ENCODE measurements at places on chromosomes 5 and 9.

DNA sequence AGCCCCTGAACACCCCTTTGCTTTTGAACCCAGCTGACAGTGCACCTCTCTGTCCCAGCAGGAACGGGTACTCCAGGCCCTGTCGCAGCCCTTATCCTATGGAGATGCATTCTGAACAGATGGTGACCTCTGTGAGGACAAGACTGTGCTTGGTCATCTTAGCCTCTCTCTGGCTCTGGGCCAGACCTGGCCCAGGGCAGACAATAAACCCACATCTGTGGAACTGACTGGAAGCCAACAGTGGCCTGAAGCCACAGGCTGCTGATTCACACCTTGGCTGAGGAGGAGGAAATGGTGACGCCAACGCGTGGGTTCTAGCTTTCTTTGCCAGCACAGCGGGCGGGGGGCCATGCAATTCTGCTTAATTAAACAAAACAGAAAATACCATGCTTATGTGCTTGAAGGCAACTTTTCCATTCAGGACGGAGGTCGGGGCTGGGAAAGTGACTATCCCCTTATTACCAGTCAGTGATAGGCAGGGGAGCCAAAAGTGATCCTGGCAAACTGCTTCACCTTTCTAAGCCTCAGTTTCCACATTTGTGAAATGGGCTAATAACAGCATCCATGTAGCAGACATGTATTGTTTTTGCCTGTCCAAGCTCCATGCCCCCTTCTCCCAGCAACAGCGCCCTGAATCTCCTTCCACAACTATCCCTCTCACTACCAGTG is 10.8 kb downstream of the SH3PXD2B start:
- DNase-seq: no peak

GRCh38 chr9:89969881-89970639 is 365.2 kb downstream of the GADD45G start:
- no peak for DNase-seq

- no peak for DNase-seq
Measured at GRCh38 chr9:128631636-128632035, 25.0 kb downstream of the DYNC2I2 start.

- DNase-seq: no peak
Measured at GRCh38 chr9:70641031-70641430, 226.6 kb upstream of the KLF9 start.

GRCh38 chr5:79086116-79086515 is 16.5 kb downstream of the BHMT2 start:
- DNase-seq: no peak

- DNase-seq: no peak
Measured at GRCh38 chr9:104856413-104856941, 71.5 kb downstream of the ABCA1 start.

- DNase-seq: no peak
Measured at GRCh38 chr5:74130155-74130897, 504.3 kb downstream of the ARHGEF28 start.

DNA sequence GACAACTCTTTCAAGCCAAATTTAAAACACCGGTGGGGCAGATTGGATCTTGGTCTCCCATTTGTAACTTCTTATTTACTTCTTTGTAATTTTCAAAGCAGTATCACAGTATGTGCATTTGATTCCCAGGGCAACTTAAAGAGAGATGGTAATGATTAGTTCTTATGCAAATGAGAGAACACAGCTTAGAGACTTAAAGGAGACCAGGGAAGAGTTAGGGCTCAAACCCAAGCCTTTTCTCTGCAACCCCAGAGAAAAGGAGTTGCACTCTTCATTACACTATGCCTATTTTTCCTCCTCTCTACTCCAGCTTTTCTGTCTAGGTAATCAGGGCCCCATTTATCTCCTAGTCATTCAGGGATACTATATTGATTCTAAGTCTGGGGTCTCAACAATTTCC is 237.8 kb upstream of the NMUR2 start:
- no peak for DNase-seq

DNA sequence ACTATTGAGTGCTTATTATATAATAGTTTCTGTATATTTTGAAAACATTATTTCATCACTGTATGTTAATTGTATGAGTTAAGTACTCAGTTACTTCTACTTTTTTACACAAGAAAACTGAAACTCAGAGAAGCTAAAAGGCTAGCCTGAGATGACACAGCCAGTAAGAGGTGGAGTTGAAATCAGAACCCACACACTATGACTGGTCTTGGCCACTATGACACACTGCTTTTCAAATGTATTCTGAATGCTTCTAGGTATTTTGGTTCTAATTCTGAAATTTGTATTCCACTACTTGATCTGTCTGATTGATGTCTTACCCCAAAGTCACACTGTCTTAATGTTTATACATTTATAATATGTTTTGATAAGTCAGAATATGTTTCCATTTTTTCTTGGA is 181.8 kb downstream of the ZDHHC21 start:
- no peak for DNase-seq

DNA sequence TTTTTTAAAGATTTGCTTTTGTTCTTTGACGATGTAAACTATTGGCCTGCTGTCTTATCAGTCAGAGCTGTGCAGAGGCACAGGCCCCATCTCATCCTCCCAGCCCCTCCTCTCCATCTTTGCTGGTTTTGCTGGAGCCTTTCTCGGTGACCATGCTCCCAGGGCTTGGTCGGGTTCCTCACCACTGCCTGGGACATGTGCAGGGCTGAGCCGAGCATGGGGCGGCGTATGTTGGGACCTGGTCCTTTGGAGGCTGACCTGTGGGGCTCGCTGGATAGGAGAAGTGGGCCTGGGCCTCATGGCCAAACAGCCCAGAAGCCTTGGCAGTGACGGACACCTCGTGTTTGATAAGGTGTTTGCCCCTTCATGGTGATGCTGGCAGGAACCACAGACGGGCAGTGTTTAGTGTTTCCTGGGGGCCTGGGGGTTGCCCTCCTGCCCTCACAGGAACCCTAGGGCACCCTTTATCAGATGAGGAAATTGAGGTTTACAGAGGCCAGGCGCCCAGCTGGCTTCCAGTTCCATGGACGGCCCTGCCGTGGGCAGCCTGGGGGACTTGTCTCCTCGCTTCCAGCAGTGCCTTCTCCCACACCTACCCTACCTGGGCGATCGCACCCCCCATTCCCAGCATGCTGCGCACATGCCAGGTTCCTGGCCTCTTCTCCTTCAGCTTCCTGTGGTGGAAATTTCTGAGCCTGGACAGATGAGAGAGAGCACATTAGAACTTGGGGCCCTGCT is 27.6 kb downstream of the TRAF2 start:
- no peak for DNase-seq

- peak; percentile 68 for DNase-seq
Measured at GRCh38 chr5:76601470-76601869, 21.7 kb downstream of the F2RL2 start.

DNA sequence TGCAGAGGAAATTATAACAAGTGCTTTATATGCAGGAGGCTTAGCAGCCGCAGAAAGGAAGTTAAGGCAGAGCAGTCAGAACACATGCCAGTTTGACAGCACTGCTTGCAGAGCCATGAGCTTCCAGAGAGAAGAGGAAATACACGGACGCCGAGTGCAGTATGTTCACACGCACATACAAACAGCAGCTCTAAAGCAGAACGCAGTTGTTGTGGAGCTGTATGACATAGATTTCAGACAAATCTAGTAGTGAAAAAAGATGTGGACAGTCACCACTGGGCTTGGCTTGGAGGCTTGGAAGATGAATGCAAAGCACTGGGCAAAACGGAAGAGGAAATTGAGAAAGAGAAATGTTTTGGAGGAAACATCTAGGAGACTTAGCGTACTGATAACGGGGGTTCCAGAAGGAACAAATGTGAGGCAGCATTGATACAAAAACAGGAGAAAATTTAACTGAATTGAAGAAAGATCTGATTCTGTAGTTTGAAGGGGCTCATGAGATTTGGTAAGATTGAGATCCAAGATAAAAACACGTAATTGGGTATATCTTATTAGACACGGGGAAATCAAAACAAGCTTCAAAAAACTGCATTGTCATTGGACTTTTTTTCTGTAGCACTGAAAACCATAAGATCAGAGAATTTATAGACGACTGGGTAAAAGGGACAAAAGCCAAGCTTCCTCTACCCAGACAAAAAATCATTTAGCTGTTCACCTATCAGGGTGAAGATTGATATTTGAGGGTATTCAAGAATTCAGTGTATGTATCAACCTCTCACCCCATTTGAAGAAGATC is 19.6 kb upstream of the ROPN1L start:
- no peak for DNase-seq

DNA sequence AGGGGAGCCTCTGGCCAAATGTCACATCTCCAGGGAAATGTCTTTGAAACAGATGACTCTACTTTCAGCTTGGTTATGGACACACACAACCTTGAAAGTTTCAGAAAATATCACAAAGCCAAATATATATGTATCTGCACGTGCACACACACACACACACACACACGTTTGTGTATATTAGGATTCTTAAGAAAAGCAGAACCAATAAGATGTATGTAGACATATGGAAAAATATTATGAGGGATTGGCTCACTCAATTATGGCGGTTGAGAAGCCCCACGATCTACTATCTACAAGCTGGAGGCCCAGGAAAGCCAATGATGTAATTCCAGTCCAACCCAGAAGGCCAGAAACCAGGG is 194.9 kb downstream of the PALM2AKAP2 start:
- DNase-seq: no peak

GRCh38 chr5:54580997-54581811 is 63.6 kb downstream of the SNX18 start:
- no peak for DNase-seq

- DNase-seq: no peak
Measured at GRCh38 chr9:36764364-36765076, 191.8 kb downstream of the MELK start.

DNA sequence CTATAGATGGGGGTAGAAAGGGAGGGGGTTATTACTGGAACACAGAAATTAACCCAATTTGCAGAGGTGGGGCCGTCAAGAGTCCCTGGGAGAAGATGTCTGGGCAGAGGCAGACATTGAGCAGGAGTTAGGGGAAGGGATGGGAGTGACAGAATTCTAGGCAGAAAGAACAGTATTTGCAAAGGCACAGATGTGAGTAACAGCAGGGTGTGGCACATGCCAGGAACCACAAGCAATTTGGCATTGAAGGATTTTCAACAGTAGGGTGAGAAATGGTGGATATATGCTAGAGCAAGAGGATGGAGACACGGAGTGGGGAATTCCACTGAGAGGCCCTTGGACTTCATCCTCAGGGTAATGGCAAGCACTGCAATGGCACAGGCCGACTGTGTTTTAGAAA is 71.6 kb upstream of the FRRS1L start:
- no peak for DNase-seq

GRCh38 chr9:35519692-35520363 is 29.9 kb downstream of the RUSC2 start:
- no peak for DNase-seq

GRCh38 chr9:123322273-123323195 is 33.5 kb upstream of the CRB2 start:
- peak; percentile 66 for DNase-seq

DNA sequence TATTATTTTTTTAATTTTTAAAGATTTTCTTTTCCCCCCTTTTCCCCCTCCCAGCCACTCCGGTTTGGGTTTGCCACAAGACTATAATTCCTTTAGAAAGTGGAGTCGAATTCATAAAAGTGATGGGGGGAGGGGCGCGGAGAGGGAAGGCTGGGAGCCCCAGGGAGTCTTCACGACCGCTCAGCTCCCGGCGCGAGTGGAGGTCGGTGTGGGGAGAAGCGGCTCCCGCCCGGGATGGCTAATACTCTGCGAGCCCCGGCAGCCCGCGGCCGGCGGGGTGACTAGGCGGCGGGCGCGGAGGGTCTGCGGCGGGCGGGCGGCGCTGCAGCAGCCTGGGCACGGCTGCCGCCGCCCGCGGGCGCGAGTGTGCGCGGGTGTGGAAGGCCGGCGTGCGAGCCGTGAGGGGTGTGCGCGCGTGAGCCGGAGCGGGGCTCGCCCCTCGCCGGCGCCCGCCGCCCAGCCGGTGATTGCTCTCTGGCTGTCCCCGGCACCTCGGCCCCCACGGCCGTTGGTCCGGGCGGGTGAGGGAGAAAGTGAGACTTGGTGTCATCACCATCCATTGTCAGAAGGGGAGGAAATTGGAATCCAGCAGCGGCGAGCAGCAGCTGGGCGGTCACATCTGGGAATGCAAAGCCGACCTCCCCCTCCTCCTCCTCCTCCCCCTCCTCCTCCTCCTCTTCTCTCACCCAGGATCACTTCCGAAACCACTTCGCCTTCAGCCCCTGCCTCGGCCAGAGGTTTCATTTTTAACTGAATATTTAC is at the start of gene PARP8:
PARP8 (plus strand) TSS at position 377 of the 762 bp plus-strand sequence. CDS start 459 bp downstream, outside the sequence.
- peak; percentile 64 for DNase-seq

GRCh38 chr5:14161825-14162556 is 18.8 kb downstream of the TRIO start:
- DNase-seq: no peak

GRCh38 chr5:172439785-172440477 is 14.4 kb downstream of the SH3PXD2B start:
- DNase-seq: no peak

DNA sequence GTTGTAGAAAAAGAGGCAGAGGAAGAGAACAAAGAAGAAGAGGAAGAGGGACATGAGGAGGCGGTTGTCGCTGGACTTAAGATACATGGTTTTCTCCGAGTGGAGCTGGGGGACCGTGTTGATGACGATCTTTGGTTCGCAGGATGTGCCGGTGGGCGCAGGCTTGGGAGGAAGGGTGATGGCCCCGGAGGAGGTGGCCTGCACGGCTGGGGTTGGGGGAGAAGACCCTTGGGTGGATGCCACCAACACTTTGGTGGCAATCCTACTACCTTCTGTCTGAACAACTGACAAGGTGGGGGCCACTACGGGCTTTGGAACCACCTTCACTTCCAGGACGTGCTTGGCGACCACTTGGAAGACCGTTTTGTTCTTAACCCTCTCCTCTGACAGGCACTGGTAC is 60.7 kb downstream of the SECISBP2 start:
- no peak for DNase-seq

- DNase-seq: no peak
Measured at GRCh38 chr9:137382444-137383080, 40.4 kb downstream of the EXD3 start.

DNA sequence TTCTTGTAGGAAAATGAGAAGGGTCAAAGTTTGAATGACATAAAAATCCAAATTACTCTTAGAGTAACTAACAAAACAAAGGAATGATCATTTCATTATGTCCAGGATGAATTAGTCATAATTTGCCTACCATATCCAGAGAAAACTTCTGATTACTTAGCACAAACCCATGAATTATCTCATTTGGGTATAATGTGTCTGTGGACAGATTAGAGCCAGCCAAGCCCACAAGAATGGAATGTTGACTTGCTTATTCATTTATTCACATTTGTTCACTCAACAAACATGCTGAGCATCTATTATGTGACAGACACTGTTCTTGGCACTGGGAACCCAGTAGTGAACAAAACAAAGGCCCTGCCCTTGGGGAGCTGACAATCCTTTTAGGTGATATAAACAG is 87.4 kb downstream of the APBA1 start:
- DNase-seq: no peak

- DNase-seq: no peak
Measured at GRCh38 chr9:12224449-12224848, 468.7 kb upstream of the TYRP1 start.

DNA sequence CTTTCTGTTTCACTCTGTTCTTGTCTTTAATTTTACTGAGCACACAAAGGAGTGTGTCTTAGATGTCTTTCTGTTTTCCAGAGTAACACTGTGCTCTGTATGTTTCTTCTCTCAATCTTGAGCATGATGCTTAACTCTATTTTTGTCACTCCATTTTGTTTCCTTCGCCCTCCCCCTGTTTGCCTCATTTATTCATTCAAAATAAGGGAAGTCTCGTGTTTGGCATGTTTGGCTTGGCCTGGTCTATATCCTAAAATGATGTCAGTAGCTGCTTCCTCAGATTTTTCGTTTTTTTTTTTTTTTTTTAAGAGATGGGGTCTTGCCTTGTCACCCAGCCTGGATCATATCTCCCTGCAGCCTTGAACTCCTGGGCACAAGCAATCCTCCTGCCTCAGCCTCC is 22.0 kb downstream of the ZNF618 start:
- no peak for DNase-seq
